AG10803 (cell line): ENCODE measurements at places on chromosomes 12 and 14.

- no peak for DNase-seq
These were observed 58.9 kb downstream of the USP15 start for GRCh38 chr12:62319058-62319457.

GRCh38 chr12:82968631-82969367 lies 282.1 kb downstream of the TMTC2 start:
- no peak for DNase-seq

- no peak for DNase-seq
These were observed 64.6 kb downstream of the VRK1 start for GRCh38 chr14:96861568-96862310.

- DNase-seq = no peak
These were observed 39.4 kb downstream of the USP15 start for GRCh38 chr12:62299617-62300016.

GRCh38 chr12:694734-695503 lies 31.7 kb upstream of the NINJ2 start:
- no peak for DNase-seq

GRCh38 chr12:56042843-56043242 lies 1.1 kb downstream of the RPS26 start:
- no peak for DNase-seq

- peak; percentile 63 for DNase-seq
These were observed 73.2 kb downstream of the FERMT2 start for GRCh38 chr14:52877628-52878027.

GRCh38 chr14:103343905-103344797 lies 10.1 kb downstream of the EIF5 start:
- DNase-seq = no peak

DNA sequence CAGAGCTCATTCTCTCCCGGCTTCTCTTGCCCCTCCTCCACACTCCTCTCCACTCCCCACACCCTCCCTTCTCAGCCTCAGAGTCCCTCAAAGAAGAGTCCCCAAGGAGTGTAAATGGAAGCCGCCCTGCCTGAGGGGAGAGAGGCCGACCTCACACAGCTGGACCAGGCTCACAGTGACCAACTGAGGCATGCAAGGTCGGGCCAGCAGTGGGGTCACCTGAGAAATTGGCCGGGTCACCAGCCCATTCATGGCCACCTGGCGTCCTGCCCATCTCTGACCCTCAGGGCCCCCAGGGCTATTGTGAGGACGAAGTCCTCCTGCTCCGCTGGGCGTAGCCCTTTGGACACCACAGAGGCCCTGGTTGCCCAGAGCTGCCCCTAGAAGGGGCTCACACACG lies 49.5 kb upstream of the NUAK1 start:
- DNase-seq = no peak

DNA sequence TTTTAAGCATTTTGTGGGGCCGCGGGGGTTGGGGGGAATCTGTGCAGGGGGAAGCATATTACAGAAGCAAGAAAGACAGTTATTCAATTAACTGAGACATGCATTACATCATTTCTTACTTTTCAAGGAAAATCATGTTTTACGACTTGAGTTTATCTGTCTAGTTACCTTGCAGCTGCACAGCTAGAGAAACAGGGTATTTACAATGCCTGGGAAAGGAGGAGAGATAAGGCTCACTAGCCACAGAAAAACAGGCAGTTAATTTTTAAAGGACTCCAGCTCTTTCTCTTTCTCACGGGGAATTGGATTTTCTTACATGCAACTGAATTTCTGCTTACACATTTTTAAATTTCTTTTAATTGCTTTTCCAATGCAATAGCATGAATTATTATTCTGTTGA lies 22.2 kb downstream of the FCF1 start:
- no peak for DNase-seq

DNA sequence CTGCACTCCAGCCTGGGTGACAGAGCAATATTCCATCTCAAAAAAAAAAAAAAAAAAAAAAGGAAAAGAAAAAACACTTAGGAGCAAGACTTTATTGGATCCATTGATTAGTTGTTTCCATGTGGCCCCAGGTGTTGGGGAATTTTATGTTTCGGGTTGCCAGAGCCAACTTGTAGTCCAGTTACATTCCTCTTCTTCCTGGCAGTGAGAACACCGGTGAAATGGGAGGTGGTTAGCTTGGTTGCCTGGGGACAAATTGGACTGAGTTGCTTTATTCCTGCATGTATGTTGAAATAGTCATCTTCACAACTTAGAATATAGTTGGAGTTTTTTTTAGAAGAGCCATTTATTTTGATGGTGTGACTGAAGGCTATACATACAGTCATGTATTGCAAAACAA lies 12.6 kb downstream of the RCOR1 start:
- DNase-seq = no peak

DNA sequence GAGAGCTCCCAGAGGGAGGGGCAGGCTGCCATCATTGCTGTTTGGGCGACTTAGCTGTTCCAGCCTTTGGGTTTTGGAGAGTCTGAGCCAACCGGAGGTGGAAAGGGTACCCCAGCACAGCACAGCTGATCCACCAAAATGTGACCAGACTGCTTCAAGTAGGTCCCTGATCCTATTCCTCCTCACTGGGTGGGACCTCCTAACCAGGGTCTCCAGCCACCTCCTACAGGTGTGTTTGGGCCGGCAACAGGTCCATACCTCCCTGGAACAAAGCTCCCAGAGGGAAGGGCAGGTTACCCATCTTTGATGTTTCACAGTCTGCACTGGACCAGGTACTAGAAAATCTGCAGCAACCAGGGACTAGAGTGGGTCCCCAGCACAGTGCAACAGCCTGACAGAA lies 53.8 kb downstream of the CAND1 start:
- no peak for DNase-seq

GRCh38 chr12:88854260-88854659 lies 274.0 kb upstream of the KITLG start:
- peak; percentile 93 for DNase-seq

- no peak for DNase-seq
These were observed 102.1 kb downstream of the DYRK2 start for GRCh38 chr12:67750513-67751183.

- peak; percentile 74 for DNase-seq
These were observed 31.9 kb upstream of the ZFP36L1 start for GRCh38 chr14:68824517-68825347.
